ENCODE measurements at places on chromosomes 7 and 10.

DNA sequence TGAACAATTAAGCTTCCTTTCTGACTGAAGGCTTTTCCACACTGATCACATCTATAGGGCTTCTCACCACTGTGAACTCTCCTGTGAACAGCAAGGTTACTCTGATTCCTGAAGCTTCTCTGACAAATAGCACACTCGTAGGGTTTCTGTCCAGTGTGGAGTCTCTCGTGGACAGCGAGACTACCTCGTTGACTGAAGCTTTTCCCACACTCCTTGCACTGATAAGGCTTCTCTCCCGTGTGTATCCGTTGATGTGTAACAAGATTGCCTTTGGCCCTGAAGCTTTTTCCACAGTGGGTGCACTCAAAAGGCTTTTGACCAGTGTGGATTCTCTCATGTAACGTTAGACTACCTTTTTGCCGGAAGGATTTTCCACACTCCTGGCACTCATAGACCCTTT, 4.4 kb downstream of the ZNF32 start:
- no peak for DNase-seq

- no peak for DNase-seq
Measured at GRCh38 chr10:3773460-3774017, 11.5 kb downstream of the KLF6 start.

DNA sequence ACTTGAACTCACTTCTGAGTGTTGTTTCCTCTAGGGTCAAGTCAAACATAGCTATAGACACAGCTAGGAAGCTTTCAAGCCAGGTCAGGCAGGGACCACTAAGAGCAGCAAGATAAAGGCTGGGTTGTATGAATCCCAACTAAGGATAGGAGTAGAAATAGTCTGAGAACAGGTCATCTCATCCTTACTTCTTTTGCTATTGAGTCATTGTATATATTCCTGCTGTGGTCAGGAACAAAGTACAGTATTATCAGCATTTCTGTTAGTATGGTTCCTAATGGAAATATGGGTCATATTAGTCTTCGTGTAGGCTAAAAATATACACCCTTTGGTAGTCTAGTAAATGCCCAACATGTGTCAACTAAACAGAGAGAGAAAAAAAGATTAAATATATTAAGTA, 145.3 kb downstream of the BTAF1 start:
- no peak for DNase-seq

GRCh38 chr10:74174521-74174920, 23.5 kb downstream of the ADK start:
- no peak for DNase-seq

DNA sequence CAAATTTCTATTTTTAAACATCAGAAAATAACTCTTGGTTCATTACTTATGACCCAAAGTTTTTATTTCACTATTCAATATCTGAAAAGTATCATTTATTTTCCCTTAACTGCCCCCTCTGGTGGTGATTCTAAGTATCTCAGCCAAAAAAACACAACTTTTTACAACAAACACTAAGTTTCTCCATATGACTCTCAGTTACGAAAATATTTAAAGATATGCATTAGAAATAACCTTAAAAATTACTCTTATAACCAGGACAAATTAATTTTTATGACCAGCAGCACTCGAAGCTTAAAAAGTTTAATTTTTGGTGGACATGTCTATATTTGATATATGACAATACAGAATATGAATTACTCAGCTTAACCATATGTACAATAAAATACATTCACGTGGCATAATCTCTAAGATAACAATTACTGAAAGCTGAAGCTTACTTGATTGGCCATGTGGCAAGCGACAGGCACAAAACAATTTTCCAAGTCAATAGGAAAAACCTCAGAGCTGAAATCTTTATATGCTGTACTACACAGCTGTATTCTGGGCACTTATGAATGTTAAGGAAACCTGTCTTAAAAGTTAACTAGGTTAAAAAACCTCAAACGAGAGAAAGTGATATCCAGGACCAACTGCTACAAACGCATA, 2.3 kb downstream of the HNRNPA2B1 start:
- no peak for DNase-seq

DNA sequence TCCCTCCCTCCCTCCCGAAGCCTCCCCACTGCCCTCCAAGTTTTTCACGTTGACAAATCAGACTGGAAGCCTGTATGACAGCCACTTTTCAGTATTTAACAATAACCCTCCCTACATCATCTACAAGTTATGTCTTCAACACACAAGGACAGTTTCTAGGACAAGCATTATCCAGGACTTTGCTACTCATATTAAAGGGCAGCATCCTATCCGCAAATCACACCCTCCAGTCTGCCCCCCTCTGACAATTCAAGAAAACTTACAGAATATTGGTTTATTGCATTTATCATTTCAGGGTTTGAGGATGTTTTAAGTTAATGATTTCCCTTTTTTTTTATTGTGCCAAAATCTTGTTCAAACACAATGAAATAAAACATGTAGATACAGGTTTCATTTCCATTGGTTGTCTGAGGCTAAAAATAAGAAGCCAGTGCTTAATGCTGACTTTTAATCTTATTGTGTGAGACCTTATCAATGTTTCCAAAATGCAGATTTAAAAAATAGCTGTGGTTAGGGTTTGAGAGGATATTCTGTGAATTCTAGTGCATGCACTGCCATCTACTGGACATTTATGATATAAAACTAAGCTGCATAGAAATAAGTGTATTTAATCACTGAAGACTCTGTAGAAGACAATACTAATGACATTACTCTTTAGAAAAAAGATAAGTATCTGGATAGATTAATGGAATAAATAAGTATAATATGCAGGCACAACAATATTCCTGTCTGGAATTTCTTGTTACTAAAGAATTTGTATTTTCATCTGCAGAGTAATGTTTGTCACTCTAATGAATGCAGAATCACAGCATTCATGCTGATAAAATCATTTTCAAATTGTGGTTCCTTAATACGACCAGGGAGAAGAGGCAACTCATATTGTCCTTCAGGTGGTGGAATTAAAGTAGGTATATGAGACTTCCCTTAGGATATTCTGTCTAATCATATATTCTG, 64.1 kb downstream of the CAV1 start:
- no peak for DNase-seq

GRCh38 chr10:63520500-63521415, at the start of gene REEP3:
Gene REEP3, plus strand, starts transcription at chr10:63521401. Its CDS starts 145 bp downstream, at chr10:63521546.
- peak; percentile 59 for DNase-seq

DNA sequence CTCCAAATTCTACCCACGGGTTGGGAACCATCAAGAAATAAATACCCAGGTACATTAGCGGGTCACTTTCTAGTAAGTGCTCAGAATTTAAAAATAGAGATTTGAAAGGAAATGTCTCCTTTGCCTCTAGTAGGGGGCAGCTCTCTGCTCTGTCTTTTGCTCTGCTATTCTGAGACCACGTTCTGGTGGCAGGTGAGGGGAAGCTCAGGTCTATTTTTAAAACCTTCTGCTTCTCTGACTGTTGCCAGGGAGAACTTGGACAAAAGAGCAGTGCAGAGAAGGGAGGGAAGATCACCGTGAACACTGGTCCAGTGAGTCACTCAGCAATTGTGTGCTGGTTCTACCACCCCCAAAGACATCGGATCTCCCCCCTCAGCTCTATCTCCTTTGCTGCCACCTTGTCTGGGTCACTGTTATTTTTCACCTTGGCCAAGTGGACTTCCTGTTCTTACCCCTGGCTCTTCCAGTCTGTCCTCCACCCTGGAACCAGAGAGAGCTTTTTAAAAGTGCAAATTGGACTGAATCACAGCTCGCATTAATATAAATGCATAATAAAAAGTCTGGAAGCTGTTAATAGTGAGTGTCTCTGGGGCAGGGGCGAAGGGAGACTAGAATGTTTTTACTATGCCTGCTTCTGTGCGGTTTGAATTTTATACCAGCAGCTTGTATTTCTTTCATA, 72.4 kb upstream of the LOXL4 start:
- no peak for DNase-seq

DNA sequence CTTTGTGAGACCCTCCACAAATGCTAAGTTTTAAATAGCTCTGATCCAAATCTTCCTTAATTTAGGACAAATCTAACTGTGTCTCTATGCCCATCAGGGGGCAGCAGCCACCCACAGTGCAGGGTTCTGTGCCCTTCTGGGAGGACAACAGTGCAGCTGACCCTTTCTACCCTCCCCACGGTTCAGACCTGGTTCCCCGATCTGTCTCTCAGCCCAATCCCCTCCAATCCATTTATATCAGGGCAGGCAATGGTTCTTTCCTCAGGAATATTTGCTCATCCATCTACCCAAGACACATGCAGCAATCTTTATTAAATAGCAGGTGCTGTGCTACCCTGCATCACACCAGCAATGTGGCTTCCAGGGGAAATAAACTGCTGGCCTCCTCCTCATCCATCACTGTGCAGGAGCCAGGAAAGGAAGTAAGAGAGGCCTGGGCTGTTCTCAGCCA, 4.0 kb upstream of the RBM28 start:
- DNase-seq = no peak

GRCh38 chr10:113519681-113520115, 33.2 kb upstream of the HABP2 start:
- no peak for DNase-seq

DNA sequence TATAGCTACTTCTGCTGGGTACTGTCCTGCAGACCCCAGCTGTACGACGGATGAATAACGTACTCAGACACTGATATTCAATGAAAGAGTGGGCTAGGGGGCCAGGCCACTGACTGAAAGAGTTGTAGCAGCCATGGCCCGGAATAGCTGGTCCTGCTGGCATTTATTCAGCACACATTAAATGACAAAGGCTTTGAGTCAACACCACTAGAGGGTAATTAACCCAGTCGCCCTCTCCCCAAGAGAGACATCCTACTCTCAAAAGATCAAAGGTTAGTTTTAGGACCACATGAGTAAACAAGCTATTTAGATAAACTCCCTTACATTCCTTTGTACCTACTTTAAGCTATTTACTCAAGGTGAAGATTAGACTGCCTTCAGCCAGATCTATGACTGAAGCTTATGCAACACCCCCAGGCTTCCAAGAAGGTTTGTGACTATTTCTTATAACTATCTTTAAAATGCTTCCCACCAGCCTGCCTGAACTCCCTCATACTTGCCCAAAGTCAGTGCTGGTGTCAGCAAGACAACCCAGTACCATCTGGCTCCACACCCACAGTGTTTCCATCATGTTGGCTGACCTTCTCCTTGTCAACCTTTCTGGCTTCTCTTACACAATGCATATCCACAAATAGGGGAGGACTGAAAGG, 629.1 kb downstream of the SORCS1 start:
- no peak for DNase-seq

GRCh38 chr10:78754269-78755062, 314.3 kb upstream of the ZMIZ1 start:
- DNase-seq = no peak

GRCh38 chr10:67127441-67127840, 201.6 kb downstream of the LRRTM3 start:
- DNase-seq = no peak

DNA sequence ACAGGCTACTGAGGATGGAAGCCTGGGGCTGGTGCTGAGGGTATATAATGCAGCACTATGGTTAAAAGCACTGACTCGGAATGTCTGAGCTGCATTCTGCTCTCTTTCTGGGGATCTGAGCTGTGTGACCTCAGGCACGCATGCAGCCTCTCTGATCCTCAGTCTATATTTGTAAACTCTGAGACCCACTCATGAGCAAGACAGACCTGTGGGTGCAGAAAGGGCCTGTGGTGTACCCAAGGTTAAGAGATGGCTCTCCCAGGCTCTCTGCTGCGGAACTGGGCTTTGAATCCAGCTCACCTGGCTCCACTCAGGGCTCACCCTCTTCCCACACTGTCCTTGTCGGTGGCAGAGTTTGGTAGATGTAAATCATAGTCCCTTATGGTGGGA, 89.9 kb downstream of the CHST15 start:
- no peak for DNase-seq

DNA sequence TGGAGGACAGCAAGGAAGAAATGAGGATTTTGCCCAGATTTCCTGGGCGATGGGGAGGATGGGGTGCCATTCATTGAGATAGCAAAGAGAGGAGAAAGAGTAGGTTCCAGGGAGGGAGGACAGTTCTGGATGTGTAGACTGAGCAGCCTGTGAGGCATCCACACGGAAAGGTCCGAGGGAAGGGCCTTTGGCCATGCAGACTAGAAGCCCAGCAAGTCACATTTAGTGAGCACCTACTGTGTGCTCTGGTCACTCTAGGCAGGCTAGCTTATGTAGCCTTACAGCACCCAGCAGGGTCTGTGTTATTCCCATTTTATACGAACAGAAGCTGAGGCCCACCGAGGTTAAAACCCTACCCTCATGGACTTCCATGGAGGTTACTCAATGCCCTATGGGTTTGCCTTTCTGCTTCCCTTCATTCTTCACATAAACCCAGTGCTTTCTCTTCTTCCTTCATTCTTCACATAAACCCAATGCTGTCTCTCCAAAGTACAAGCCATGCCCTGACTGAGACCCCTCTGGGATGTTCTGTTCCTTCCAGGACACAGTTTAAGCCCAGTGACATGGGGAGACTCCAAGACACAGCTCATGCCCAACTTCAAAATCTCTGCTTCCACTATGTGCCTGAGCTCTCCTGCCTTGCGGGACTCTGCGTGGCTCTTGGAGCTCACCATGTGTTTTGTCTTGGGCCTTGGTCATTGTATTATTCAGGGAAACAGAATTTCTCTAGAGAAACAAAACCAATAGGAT, 13.7 kb downstream of the IL2RA start:
- no peak for DNase-seq

DNA sequence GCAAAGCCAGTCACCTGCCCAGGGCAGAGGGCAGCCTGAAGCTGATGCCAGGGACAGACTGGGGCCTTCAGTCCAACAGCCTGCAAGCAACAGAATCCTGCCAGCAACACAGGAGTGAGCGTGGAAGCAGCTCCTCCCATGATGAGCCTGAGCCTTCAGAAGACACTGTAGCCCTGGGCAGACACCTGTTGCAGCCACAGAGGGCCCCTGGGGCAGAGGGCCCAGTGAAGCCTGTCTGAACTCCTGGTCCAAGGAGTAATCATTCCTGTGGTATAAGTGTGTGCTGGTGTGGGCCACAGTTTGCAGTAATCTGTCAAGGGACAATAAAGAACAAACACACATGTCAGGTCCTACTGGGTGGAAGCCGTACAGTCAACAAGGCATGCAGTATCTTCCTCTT, 2.9 kb upstream of the PFKP start:
- no peak for DNase-seq

GRCh38 chr10:1126461-1126860, 70.3 kb downstream of the WDR37 start:
- DNase-seq = no peak

DNA sequence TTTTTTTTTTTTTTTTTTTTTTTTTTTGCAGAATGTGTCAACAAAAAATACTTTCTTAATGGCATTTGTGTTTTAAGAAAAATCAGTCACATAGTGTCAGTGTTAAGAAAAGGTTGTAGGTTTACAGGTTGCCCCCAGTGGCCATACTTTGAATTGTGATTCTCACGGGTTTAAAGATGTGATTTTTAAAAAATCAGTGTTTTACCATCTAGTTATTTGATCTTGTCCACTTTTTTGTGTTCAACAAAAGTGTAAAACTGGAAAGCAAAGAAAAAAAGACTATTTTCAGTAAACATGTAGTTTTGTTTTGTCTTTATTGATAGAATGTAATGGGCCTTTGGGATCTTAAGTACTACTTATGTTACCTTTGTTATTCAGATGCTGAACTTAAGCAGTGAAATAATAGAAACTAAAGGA, 25.7 kb downstream of the SUV39H2 start:
- DNase-seq = no peak

- no peak for DNase-seq
Measured at GRCh38 chr10:114273910-114274309, 34.9 kb downstream of the VWA2 start.
